Type B pancreatic cell (in vitro differentiated cells): ENCODE measurements at places on chromosomes 6 and 20.

DNA sequence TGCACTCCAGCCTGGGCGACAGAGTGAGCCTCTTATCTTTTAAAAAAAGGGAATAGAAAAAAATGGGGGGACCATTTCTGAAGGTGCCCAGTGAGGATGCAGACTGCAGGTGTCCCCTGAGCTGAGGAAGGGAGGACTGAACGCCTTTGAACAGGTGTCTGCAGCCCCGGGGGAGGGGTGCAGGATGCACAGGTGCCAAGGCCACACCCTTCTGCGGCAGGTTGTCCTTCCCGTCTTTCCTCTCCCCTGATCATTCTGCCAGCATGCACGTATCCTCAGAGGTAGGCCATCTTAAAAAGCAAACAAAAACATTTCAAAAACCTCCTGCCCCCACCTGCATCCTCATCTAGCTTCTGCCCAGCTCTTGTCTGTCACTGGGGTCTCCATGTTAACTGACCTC is 101.3 kb downstream of the MTHFD1L start:
- no peak overlapping the region for H3K4me3 ChIP-seq
- H3K36me3 ChIP-seq = peaks cover 25% of the 10 kb centered on the region
- peaks cover 12% of the 10 kb centered on the region for H3K4me1 ChIP-seq

DNA sequence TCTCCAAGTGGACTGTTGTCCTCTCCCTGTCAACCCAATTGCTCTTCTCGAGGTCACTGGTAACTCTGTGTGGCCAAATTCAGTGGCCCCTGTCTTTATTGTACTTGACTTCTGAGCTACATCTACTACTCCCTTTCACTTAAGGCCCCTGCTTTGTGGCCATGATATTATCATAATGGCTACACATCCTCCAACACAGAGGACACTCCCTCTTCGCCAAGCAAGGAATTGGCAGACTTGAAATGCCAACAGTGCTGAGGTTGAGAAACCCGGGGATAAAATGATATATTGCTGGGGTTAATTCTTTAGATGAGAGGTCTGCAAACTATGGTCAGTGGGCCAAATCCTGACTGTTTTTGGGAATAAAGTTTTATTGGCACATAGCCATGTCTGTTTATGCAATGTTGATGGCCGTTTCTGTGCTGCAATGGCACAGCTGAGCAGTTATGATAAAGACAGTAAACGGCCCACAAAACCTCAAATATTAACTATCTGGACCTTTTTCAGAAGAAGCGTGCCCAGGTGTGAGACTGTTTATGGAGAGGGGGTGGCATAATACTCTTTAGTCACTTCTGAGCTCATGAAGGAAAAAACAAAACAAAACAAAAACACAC is 12.0 kb upstream of the MRPS10 start:
- H3K4me1 ChIP-seq = peaks cover 16% of the 10 kb centered on the region
- no peak for DNase-seq
- H3K4me3 ChIP-seq = no peak overlapping the region
- H3K27ac ChIP-seq = peak overlapping the region; percentile 81

DNA sequence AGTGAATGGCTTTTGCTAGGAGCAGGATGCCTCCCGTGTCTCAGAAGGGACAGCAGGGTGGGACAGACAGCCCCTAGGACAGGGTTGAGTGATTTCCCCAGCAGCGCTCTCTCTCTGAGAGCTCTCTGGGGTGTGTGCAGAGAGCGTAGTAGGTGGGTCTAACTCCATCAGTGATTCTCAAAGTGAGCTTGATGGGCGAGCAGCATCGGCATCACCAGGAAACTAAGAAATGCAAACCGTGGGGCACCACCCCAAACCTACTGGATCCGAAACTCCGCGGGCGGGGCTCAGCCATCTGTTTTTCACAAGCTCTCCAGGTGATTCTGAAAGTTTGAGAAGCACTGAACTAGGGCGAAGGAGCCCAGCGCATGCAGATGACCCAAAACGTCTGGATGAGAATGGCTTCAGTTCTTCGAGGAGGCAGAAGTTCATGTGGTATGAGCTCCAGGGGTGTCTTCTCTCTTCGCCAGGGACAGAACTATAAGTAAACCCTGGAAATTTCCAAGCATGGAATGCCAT is 119.6 kb upstream of the RNF24 start:
- H3K4me1 ChIP-seq = peaks cover 11% of the 10 kb centered on the region
- no peaks in the 10 kb centered on the region for H3K27me3 ChIP-seq
- no peak for DNase-seq
- H3K27ac ChIP-seq = peak overlapping the region; percentile 84

- no peak for DNase-seq
- no peak overlapping the region for H3K4me3 ChIP-seq
- H3K27me3 ChIP-seq = no peaks in the 10 kb centered on the region
These were observed 39.5 kb downstream of the PKIB start for GRCh38 chr6:122649701-122650100.

GRCh38 chr20:61411743-61412142 is 159.7 kb downstream of the CDH4 start:
- H3K36me3 ChIP-seq = peaks cover 7% of the 10 kb centered on the region
- H3K4me1 ChIP-seq = no peaks in the 10 kb centered on the region
- H3K4me3 ChIP-seq = no peak overlapping the region

DNA sequence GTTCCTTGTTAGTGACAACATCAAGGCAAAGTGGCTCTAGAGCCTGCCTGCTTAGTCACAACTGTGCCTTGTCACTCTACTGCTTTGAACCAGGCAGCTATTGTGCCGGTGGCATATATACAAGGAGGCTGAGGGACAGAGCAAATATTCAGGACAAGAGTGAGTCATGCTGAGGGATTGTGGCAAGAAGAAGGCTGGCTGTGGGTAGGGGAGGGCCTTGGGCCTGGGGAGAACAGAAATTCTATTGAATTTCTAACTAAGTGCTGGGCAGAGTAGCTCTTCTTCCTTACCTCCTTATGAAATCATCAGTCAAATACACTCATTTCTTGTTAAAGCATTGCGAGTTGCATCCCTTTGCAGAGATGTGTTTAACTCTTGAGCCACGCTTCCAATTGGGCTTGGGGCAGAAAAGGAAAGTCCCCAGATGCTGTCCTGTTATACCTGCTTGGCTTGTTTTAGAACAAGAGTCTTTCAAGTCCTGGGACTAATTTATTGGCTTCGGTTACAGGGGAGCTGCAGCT is 59.7 kb downstream of the PFDN4 start:
- peak overlapping the region; percentile 93 for H3K27ac ChIP-seq
- no peaks in the 10 kb centered on the region for H3K27me3 ChIP-seq
- H3K36me3 ChIP-seq = no peaks in the 10 kb centered on the region
- peaks cover 9% of the 10 kb centered on the region for H3K4me1 ChIP-seq
- H3K4me3 ChIP-seq = peak overlapping the region; percentile 20
- DNase-seq = no peak

GRCh38 chr6:157036245-157036711 is 259.1 kb downstream of the ARID1B start:
- DNase-seq = no peak
- H3K4me3 ChIP-seq = no peak overlapping the region
- peaks cover 11% of the 10 kb centered on the region for H3K4me1 ChIP-seq
- H3K36me3 ChIP-seq = peaks cover 3% of the 10 kb centered on the region
- H3K27ac ChIP-seq = no peak overlapping the region

- no peak overlapping the region for H3K4me3 ChIP-seq
- peak overlapping the region; percentile 37 for H3K27ac ChIP-seq
- no peak for DNase-seq
- H3K27me3 ChIP-seq = no peaks in the 10 kb centered on the region
- H3K36me3 ChIP-seq = peaks cover 9% of the 10 kb centered on the region
- H3K4me1 ChIP-seq = peaks cover 32% of the 10 kb centered on the region
These were observed 17.4 kb downstream of the PLEKHG1 start for GRCh38 chr6:150617062-150617461.

DNA sequence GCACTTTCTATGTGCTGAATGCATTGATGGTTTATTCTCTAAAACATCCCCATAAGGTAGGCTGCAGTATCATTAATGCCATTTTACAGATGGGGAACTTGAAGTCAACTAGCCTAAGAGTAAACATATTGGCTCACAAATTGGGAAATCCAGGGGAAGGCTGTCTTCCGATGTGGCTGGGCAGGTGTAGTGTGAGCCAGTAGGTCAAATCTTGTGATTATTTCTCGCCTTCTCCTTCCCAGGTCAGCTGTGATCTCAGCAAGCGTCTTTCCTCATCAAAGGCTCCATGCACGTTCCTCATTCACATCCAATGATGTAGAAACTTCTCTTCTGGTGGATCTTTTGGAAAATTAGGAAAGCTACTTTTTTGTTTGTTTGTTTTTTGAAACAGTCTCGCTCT is 94.1 kb upstream of the SHLD1 start:
- peaks cover 23% of the 10 kb centered on the region for H3K4me1 ChIP-seq
- no peak for DNase-seq
- no peaks in the 10 kb centered on the region for H3K27me3 ChIP-seq

GRCh38 chr6:32947552-32948465 is 5.1 kb downstream of the HLA-DMA start:
- no peaks in the 10 kb centered on the region for H3K36me3 ChIP-seq
- no peak overlapping the region for H3K27ac ChIP-seq
- DNase-seq = no peak
- H3K4me1 ChIP-seq = peaks cover under 1% of the 10 kb centered on the region

DNA sequence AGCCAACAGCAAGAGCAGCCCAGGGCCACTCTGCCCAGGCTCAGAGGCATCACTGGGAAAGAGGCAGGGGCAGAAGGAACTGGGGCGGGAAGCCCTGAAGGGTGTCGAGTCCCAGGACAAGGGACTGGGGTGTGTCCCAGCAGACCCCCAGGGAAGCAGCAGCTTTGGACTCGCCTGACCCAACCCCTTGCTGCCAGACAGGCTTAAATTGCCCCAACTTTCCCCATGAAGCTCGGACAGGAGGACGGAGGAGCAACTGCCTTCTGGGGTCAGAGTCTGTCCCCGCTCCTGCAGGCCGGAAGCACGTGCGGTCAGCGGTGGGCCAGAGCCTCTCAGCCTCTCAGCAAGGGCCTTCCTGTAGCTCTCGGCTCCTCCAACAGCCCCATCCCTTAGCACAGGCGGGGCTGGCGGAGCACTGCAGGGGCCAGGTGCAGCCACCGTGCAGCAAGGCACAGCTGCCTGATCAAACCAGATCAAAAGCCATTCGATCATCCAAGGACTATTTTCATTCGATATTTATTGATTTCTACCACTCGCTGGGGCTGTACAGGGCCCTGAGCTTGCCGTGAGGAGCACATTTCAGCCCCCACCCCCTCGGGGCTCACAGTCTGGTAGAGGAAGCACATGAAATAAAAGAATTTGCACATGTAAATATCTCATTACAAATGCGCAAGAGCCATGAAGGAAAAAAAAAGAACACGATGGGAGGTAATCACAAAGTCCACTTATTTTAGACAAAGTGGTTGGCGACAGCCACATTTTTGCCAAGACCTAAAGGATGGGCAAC is 31.8 kb upstream of the STX16 start:
- no peak for DNase-seq
- H3K27me3 ChIP-seq = no peaks in the 10 kb centered on the region
- no peaks in the 10 kb centered on the region for H3K36me3 ChIP-seq
- peaks cover 15% of the 10 kb centered on the region for H3K4me1 ChIP-seq

- peaks cover 4% of the 10 kb centered on the region for H3K36me3 ChIP-seq
- H3K27ac ChIP-seq = peak overlapping the region; percentile 98
- no peak for DNase-seq
- peak overlapping the region; percentile 97 for H3K4me3 ChIP-seq
These were observed 744 bp downstream of the STAU1 start for GRCh38 chr20:49187330-49187850.

DNA sequence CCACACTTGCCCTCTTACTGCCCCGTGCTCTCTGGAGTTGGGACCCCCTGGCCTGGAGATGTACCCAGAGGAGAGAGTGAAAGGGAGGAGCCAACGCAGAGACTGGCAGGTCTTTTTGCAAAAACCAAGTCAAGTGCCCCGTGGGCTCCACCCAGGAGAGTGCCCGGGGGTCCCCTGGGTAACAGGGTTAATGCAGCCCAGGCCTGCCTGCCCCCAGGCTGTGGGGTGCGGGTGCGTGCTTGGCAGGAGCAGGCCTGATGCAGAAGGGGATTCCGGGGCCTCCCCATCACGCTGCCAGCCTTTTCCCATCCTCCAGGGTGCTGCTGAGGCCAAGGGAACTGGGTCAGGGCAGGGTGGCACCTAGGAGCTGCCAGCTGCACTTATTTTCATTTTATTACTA is 184.4 kb downstream of the ERMARD start:
- peaks cover 20% of the 10 kb centered on the region for H3K4me1 ChIP-seq
- DNase-seq = no peak
- no peak overlapping the region for H3K4me3 ChIP-seq
- no peak overlapping the region for H3K27ac ChIP-seq

DNA sequence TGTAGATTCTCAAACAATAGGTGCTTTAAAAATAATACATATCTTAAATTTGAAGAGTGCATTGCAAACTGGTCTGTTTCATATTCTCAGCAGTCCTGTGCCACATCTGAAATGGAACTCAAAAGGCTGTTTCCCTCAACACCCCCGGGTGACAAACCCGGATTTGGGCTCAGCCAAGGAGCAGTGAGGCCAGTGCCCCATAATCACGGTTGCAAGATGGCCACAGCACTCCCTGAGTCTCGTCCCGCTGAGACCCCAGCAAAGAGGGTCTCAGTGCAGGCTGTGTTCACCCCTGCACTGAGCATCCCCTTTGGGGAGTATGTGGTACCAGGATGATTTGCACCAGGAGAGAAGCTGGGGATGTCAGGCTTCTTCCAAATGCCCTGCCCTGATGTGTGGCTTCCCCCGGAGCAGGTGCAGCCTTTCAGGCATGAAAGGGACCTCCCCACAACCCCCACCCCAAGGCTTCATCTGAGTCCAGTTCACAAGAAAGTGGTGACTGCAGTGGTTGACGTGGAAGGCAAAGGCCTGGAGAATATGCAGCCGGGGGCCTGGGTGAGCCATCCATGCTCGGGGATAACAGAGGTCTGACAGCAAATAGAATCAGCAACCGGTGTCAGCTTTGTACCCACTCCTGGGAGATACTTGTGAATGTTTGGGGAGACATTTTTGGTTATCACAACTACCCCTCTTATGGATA is 202.9 kb downstream of the SYNDIG1 start:
- H3K36me3 ChIP-seq = no peaks in the 10 kb centered on the region
- H3K27me3 ChIP-seq = no peaks in the 10 kb centered on the region
- H3K27ac ChIP-seq = no peak overlapping the region
- no peak overlapping the region for H3K4me3 ChIP-seq
- peaks cover 4% of the 10 kb centered on the region for H3K4me1 ChIP-seq

DNA sequence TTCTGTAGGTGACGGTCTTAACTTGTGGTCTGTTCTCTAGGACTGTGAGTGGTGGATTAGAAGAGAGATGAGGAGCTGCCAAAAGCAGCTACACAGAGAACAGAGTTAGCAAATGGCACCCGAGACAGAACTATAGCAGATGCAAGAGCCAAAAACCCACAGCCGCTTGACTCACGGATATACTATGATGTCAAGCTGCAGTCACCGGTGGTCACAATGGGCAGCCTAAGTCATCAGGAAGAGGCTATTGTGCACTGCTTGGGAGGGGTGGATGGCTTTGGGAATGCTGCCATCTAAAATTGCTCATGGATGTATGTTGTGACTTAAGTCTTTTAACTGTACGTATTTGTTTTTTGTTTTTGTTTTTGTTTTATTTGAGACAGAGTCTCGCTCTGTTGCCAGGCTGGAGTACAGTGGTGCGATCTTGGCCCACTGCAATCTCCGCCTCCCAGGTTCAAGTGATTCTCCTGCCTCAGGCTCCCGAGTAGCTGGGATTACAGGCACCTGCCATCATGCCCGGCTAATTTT is at the start of gene GTSF1L:
Gene GTSF1L, minus strand, starts transcription at position 192 of the 528 bp plus-strand sequence. CDS start 308 bp downstream, outside the sequence.
- H3K4me3 ChIP-seq = no peak within 1 kb of the TSS
- H3K27ac ChIP-seq = no peak within 1 kb of the TSS
- peaks cover 6% of the 10 kb centered on the region for H3K4me1 ChIP-seq
- H3K27me3 ChIP-seq = no peaks in the 10 kb centered on the region
- no peaks in the 10 kb centered on the region for H3K36me3 ChIP-seq
